ENCODE measurements at places on chromosomes 3 and 15. TPM values are rescaled to one million over a fixed set of nuclear protein-coding genes. Genes with fewer than 3 reads are reported as not detected.

The CCNB2 gene
- total RNA-seq: 22.5 TPM

The LRTM1 gene
- total RNA-seq: not detected

The BSN gene
- total RNA-seq: 0.65 TPM

The RAF1 gene
- 73.8 TPM for total RNA-seq

The ANKRD34C gene
- total RNA-seq: not detected

The IGDCC3 gene
- total RNA-seq: 0.33 TPM

The GATM gene
- 0.65 TPM for total RNA-seq
